Panc1 (cell line): ENCODE measurements at places on chromosomes 12 and 14.

- no peak for DNase-seq
Observed at GRCh38 chr12:48163150-48163747, 5.9 kb upstream of the ASB8 start.

GRCh38 chr12:3809357-3810015, 56.6 kb upstream of the CRACR2A start:
- no peak for DNase-seq

DNA sequence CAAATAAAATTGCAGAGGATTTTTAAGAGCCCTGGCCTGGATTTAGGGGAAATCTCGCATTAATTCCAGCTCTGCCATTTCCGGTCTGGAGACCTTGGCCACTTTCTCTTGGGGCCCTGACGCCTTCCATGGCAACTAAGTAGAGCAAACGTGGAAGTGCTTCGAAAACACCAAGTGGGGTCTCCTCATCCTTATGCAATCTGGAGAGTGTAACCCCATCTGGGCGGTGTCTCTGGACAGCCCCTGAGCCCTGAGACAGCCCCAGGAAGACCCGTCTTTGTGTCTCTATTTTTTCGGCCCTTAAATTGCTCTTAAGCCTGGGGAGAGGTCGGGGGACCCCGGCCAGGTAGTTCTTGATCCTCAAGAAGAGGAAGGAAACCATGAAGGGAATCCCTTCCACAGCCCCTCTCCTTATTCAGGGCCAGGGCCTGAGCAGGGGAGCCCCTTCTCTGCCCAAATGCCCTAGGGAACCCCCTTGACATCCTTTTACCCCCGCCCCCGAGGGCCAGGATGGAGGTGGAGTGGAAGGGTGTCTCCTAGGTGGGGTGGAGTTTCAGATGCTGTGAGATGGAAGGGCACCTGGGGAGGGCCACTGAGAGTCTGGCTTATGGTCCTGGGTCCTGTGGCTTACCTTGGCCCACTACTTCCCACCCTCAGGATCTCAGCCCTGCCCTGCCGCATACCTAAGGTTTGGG, 17.6 kb upstream of the NR4A1 start:
- no peak for DNase-seq

DNA sequence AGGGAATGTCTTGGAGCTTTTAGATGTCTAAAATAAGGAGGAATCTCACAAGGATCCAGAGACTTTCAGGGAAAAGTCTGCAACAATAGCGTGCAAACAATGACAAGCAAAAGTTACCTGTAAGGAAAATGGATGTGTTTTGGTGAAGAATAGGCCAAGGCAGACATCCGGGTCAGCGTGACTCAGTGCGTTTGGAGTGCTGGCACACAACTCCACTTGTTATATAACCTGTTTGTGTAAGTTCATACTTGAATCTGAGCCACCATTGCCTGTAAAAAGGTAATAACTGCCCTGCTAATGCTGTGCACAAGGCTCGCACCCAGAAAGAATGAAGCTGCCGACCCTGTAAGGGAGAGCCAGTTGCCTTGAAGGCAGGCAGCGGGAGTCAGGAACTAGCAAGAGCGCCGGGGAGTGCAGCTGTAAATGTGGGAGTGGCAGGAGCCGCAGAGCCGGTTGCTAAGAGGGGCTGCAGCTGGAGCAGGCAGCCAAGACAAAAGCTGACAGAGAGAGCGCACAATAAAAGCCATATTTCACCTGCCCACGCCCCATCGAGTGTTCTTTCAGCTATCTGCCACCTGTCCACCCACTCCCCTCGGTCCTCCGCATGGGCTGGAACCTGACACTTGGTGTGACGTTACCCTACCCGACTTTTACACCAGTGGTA, 638.5 kb upstream of the MIS18BP1 start:
- no peak for DNase-seq

GRCh38 chr12:99367181-99367580, 280.4 kb upstream of the GARIN6 start:
- no peak for DNase-seq

DNA sequence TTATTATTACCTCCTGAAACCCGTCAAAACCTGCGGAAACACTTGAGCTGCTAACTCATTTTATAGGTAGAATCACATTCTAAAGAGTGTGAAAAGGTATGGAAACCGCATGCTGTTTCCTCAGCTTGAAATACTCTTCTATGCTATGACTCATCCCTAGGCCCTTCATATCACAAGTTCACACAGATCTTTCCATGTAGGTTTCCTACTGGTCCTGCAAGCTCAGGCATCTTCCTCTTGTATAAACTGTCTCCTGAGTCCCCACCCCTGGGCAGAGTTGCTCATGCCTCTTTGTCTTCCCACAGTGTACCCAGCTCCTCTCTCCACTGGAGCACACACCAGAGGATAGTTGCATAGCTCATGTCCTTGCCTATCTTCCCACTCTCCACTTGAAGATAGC, 84.7 kb downstream of the CMAS start:
- DNase-seq, result no peak

DNA sequence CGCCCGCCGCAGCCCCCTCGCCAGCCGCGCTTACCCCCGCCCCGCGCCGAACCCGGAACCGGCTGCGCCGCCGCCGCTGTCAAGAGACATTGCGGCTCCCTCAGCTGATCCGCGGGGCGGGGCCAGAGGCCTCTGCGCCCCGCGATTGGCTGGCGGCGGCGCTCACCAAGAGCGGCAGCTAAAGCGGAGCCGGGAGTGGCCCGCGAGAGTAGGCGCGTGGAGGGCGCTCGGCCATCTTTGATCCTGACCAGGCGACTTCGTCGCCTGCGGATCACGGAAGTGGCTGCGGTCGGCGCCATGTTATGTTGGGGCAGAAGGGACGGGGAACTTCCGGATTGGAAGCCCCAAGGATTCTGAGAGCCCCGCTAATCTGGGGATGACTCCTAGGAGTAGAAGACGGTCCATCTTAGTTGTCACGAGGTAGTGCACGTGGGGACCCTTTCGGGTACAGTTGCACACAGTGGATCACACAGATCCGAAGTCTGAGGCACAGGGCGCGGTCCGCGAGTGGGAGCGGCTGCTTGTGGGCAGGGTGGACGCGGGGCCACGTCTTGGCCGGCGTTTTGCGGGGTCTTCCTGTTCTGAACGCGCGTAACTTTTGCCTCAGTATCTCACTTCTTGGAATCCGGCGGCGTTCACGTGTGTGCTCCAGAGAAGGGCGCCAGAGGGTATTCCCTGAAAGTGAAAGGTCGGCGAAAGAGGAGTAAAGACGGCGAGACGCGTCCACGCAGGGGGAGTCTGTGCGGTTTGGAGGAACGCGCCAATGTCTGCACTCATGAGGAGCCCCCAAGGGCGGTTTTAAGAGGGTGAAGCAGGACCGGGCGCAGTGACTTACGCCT, at the start of gene CHFR:
Gene CHFR (minus strand): TSS at position 93 of the 839 bp plus-strand sequence. CDS start 277 bp downstream, outside the sequence.
- DNase-seq, result peak; percentile 55
